ENCODE measurements at places on chromosomes 11 and 22. TPM values are rescaled to one million over a fixed set of nuclear protein-coding genes. Genes with fewer than 3 reads are reported as not detected.

DNA sequence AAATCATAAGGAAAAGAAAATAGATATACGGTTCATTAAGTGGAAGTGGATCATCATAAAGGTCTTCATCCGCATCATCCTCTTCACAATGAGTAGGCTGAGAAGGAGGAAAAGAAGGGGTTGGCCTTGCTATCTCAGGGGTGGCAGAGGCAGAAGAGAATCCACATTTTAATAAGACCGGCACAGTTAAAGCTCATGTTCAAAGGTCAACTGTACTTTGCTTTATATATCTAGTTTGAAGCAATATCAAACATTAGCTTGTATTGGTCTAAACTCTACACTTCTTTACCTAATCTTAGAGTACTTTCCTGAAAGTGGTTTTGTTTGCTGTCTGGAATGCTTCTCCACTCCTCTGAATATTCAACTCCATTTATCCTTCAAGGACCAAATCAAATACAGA is 5.7 kb upstream of the PPFIBP2 start:
- DNase-seq: no peak

The AIFM3 gene
- 8.3 TPM for total RNA-seq

GRCh38 chr11:39327302-39327701 is 2132.2 kb downstream of the LRRC4C start:
- DNase-seq: no peak

The HMBS gene
- 12.3 TPM for total RNA-seq

- no peak for DNase-seq
Measured at GRCh38 chr11:75471176-75471973, 38.4 kb upstream of the KLHL35 start.

The SPDYC gene
- total RNA-seq: not detected

- DNase-seq: no peak
Measured at GRCh38 chr11:126305699-126306098, 1.8 kb downstream of the DCPS start.

DNA sequence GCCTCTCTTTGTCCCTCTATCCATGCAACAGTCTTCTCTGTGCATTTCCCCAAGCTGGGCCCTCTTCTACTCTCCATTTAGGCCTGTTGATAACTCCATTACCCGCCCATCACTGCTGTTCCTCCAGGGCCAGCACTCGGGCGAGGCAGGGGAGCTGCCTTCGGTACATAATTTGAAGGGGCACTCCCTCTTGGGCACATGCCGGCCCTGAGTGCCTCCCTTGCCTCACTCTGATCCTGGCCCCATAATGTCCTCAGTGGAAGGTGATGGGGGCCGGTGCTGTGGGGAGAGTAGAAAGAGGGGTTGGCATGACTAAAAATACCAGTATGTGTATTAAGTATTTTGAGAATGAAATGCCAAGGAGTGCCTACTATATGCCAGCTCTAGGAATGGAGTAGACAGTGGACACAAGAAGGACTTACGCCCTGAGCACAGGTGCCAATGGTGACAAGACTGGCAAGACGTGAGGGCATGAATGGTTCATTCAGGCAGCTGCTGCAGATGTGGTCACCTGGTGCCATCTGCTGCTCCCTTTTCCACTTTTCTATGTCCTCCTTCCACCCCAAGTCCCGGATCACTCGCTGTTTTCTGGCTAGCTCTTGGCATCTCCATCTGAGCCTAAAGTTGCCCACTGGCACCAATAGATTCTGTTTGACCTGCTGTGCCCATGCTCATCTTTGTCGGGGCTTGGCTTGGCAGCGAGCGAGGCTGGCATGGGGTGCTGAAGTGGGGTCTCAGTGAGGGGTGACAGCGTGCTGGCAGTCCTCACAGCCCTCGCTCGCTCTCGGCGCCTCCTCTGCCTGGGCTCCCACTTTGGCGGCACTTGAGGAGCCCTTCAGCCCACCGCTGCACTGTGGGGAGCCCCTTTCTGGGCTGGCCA is 22.6 kb downstream of the TMEM218 start:
- no peak for DNase-seq

- no peak for DNase-seq
Measured at GRCh38 chr11:46366260-46366659, 15.2 kb upstream of the MDK start.

- no peak for DNase-seq
Measured at GRCh38 chr11:59954219-59954847, 9.5 kb upstream of the OOSP4A start.

DNA sequence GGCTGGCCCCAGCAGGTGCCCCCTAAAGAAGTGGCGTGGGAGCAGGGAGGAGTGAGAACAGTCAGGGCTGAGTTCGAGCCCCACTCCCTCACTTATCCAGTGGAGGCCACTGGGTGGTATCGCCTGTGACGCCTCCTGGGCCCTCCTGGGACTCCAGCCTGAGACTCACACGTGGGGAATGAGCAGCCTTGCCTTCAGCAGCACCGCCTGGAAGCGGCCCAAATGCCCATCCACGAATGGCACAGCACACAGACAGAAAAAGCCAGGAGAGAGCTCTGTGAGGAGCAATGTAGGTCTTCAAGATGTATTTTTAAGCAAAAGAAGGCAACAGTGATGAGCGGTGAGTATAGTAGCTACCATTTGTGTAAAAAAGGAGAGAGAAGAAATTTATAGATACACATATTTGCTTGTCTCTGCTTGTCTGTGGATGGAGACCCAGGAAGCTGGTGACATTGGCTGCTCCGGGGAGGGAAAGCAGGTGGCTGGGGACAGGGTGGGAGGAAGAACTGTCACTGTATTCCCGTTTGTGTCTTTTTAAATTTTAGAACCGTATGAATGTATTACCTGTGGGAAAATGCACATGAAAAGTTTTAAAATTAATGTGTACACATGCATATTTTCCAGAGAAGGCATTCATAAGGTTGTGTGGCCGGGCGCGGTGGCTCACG is 13.2 kb downstream of the KCNJ4 start:
- DNase-seq: no peak
